ENCODE measurements at places on chromosomes 3 and 15. TPM values are rescaled to one million over a fixed set of nuclear protein-coding genes. Genes with fewer than 3 reads are reported as not detected.

RETNLB gene
- polyA plus RNA-seq = not detected

HHLA2 gene
- polyA plus RNA-seq = not detected

TMIE gene
- not detected for polyA plus RNA-seq

IMPG2 gene
- 5.2 TPM for polyA plus RNA-seq

TRH gene
- 2.6 TPM for polyA plus RNA-seq

Data from neural cell (in vitro differentiated cells).